DMS153 (cell line): ENCODE measurements at places on chromosomes 11 and 22.

GRCh38 chr11:128814856-128815705, 52.0 kb downstream of the KCNJ1 start:
- DNase-seq, result no peak

DNA sequence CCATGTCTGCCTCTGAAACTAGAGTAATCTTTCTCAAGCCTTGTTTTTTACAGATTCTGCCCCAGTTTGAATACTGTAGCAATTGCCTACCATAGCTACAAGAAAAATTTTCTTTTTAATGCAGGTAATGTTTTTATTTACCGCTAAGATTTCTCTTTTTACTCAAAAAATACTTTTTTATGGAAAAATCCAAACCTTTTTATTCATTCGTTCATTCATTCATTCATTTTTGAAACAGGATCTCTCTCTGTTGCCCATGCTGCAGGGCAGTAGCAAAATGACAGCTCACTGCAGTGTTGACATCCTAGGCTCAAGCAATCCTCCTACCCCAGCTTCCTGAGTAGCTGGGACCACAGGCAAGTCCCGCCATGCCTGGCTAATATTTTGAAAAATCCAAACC, 2.7 kb upstream of the CPT1A start:
- DNase-seq, result no peak

DNA sequence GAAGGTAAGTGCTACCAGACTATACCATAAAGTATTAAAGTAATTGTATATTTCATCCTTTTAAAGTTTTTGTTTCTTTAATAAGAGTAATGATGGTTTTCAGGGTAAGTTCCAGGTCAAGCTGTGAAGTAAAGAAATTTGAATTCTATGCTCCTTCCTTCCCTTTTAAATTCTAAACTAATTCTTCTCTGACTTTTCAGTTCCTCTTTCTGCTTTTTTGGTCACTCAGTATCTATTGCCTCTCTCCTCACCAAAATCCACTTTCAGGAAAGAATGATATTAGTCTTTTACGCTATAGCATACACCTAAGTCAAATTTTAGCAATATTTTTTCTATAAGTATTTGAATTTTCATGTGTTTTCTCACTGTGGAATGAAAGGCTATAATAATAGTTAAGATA, 8.2 kb downstream of the MMP8 start:
- no peak for DNase-seq

DNA sequence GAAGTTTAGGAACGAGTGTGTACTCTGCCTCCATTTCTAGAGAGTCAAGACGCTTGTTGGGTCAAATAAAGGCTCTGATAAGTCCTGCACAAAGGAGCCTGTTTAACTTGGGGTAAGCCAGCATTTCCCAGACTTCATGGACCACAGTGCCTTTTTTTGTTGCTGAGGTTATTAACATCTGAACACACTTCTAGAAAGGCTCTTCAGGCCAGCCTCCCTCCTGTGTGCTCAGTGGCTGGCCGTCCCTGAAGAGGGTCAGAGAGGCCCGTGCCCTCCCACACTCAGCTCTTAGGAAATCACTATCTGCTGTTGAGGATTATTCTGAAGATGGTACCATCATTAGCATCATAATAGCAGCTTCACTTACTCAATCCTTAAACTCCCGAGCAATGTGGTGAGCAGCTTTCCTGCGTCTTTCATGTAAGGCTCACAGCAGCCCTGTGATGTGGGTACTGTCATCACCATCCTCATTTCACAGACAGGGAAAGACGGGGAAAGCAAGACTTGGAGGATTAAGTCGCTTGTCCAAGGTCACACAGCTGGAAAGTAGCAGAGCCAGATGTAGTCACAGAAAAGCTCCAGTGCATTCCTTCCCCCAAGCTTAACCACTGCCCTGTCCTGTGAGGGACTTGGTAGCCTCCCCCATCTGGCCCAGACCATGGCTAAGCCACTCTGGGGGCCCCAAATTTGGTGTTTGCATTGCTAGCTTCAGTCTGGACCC, 71.3 kb downstream of the TSPAN18 start:
- DNase-seq, result no peak

GRCh38 chr11:2155511-2155910, 5.5 kb downstream of the INS start:
- DNase-seq, result no peak

DNA sequence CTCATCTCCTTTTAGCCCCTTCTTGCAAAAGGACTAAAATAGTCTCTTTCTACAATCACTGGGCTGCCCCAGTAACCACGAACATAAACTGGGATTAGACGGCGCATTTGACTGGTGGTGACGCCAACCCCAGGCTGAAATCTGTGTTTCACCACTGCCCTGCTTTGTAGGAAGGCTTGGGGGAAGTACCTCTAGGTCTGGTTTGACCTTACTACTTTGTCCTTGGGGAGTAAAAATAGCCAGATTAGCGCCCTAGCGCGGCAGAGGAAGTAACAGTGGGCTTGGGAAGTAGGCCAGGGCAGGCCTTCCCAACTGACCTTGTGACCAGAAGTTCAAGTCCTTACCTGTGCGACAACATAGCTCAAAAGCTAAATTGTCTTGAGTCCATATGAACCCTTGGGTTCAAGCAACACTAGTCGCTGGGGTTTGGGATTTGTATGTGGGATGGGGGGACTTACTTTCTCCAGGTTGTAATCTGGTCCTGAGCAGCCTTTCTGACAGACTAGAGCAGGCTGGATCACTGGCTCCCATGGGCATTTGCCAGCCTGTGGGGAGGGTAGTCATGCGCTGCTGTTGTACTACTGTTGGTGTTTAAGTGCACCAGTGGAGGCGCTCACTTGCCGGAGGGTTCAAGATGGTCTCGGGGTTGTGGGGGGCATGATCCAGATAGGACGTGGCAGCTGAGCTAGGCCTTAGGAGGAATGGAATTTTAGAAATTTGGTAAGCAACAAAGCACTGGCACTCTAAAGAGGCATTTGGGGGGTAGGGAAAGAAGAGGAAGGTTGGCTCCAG, 953 bp upstream of the PACS1 start:
- no peak for DNase-seq

DNA sequence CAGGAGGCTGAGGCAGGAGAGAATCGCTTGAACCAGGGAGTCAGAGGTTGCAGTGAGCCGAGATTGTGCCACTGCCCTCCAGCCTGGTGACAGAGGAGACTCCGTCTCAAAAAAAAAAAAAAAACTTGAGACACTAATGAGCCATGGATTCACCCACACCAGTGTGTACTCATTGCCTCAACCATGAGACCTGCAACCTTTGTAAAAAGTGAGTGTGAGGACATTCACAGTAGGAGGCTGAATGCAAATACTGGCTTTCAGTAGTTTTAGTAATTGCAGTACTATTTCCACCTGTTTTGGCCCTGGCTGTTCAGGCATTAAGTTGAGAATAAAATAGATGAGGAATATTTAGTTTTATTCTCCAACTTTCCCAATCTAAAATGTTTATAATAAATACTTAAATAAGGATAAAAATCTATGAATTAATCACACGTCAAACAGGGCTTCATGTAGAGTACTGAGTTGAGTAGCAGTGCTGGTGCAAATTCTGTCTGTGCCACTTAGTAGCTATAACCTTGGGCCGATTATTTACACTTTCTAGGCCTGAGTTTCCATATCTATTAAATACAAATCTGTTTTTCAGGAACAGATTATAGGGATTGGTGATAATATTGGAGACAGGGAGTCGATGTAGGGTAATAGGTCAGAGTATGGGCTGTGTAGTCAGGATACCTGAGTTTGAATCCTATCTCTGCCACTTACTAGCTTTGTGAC, 72.8 kb downstream of the PPP2R1B start:
- DNase-seq, result no peak

DNA sequence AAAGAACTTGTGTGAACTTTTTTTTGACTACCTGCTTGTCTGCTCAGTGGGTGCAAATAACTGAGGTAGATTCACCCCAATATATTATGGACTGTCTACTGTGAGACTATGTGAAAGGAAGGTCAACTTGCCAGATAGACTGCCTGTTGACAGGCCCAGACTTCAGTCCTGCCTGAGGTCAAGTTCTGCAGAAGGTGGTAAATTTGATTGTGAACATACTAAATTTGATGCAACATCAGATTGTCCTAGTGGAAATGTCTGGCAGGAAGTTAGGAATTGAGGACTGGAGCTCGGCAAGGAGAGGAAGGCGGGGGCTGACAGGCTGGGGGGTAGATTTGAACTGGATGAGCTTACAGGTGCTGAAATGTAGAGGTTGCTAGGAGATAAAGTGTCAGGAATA, 140.7 kb downstream of the TTC28 start:
- DNase-seq, result no peak

DNA sequence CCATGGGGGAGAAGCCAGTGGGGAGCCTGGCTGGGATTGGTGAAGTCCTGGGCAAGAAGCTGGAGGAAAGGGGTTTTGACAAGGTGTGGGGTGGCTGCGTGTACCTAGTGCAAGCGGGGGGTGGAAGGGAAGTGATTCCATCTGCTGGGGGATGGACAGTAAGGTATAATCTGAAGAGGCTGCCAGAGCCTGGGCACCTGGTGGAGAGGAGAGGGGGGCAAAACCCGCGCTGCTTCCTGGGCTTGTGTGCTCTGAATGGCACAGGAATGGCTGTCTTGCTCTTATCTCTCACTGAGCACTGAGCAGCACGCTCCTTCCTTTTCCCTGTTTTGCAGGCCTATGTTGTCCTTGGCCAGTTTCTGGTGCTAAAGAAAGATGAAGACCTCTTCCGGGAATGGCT, 988 bp downstream of the BANF1 start:
- no peak for DNase-seq

GRCh38 chr22:17925431-17925841, 98.9 kb downstream of the MICAL3 start:
- DNase-seq, result no peak

DNA sequence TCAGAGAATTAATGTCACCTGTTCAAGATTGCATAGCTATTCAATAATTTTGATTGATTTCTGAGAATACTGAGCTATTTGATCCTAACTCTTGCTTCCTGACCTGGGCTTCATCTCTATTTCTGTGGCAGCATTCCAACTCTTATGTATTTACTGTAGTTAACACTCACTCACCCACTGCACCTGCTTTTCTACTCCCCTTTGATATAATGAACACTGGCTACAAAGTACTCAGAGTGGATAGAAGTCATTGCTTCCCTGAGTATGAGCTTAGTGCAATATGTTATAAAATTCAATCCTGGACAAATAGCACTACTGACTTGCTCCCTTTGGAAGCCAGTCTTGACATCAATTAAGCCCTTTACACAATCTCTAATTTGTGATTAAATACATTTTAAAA, 117.2 kb downstream of the APIP start:
- peak; percentile 17 for DNase-seq

- no peak for DNase-seq
Measured at GRCh38 chr11:118334745-118335144, 7.8 kb downstream of the CD3D start.

GRCh38 chr22:27517361-27518155, 284.0 kb downstream of the MN1 start:
- no peak for DNase-seq
